Activated T-helper 1 cell treated with anti-CD3 and anti-CD28 coated beads, Interleukin-12 subunit alpha, Interleukin-12 subunit beta, Interleukin-2, Interleukin-4 antibody, amounts not matched to agents 30 ng/mL and 10 ng/mL and 1 ng/mL, durations not matched to agents 14 hours and 24 hours and 36 hours (primary cell): ENCODE measurements at places on chromosomes 4 and X. TPM values are rescaled to one million over a fixed set of nuclear protein-coding genes. Genes with fewer than 3 reads are reported as not detected.
A peak's percentile ranks its signal among the peaks of the same experiment; 100 is the strongest.

GRCh38 chrX:105527759-105528158 is 294.6 kb upstream of the NRK start:
- no peaks in the 10 kb centered on the region for H3K4me1 ChIP-seq
- DNase-seq: no peak
- H3K4me3 ChIP-seq: no peak overlapping the region
- H3K27ac ChIP-seq: no peak overlapping the region

GRCh38 chr4:110198435-110199416 is at the start of gene ELOVL6:
Gene ELOVL6, minus strand, starts transcription at chr4:110198615. Its CDS starts 280 bp downstream, at chr4:110198335.
- H3K27ac ChIP-seq: peak within 1 kb of the TSS; percentile 99
- peaks cover 5% of the 10 kb centered on the region for H3K27me3 ChIP-seq
- peaks cover 7% of the 10 kb centered on the region for H3K36me3 ChIP-seq
- peak within 1 kb of the TSS; percentile 97 for H3K4me3 ChIP-seq
- DNase-seq: peak; percentile 21
- peaks cover 31% of the 10 kb centered on the region for H3K4me1 ChIP-seq

- peaks cover 2% of the 10 kb centered on the region for H3K36me3 ChIP-seq
- DNase-seq: no peak
- H3K27ac ChIP-seq: no peak overlapping the region
- no peaks in the 10 kb centered on the region for H3K4me1 ChIP-seq
- H3K27me3 ChIP-seq: no peaks in the 10 kb centered on the region
- no peak overlapping the region for H3K4me3 ChIP-seq
Measured at GRCh38 chr4:87521319-87521718, 7.9 kb downstream of the SPARCL1 start.

DNA sequence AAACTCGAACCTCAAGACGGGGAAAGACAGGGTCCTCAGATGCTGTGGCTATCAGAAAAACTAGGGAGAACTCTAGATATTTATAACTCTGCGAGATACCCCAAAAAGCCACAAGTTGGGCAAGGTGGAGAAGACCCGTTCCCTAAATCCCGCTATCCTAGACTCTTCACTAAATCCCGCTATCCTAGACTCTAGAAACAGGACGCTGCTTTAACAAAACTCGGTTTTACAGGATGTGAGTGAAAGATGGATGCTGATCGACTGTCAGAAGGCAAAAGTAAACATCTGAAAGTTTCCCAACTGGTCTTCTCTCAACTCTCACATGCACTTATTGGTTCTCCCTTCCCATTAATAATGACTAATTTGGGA is 270 bp downstream of the DNAAF6 start:
- no peak for DNase-seq
- H3K4me1 ChIP-seq: peaks cover 7% of the 10 kb centered on the region

GRCh38 chr4:55255179-55255578 is 90.9 kb upstream of the SRD5A3 start:
- H3K4me1 ChIP-seq: no peaks in the 10 kb centered on the region
- no peak for DNase-seq
- no peak overlapping the region for H3K4me3 ChIP-seq

GRCh38 chr4:51960486-51960885 is 59.7 kb downstream of the LRRC66 start:
- no peak overlapping the region for H3K27ac ChIP-seq
- H3K4me3 ChIP-seq: no peak overlapping the region
- DNase-seq: no peak

- DNase-seq: no peak
- no peaks in the 10 kb centered on the region for H3K27me3 ChIP-seq
- H3K36me3 ChIP-seq: no peaks in the 10 kb centered on the region
- no peak overlapping the region for H3K27ac ChIP-seq
- H3K4me3 ChIP-seq: no peak overlapping the region
- no peaks in the 10 kb centered on the region for H3K4me1 ChIP-seq
Measured at GRCh38 chr4:100605144-100605543, 87.3 kb upstream of the EMCN start.

DNA sequence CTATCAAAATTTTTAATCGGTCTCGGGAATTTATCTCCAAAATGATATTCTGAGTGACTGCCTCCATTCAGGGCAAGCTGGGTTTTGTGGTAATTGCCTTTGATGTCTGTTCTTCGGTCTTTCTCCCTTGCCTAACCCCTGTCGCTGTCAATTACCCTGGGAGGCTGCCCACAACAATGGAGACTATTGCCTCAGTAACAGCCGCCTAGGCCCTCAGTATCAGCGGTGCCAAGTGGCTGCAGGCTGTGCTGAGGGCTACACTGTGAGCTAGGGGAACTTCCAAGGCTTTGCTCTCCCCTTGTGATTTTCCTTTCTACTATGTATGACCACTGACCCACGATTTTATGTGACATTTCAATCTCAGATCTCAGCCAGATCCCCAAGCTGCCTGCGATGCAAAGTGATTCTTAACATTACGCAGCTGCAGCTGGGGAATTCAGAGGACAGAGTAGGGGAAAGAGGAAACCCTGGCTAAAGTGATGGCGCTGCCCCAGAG is 36.3 kb upstream of the REST start:
- DNase-seq: no peak
- no peaks in the 10 kb centered on the region for H3K4me1 ChIP-seq
- H3K36me3 ChIP-seq: no peaks in the 10 kb centered on the region
- H3K27me3 ChIP-seq: peaks cover 6% of the 10 kb centered on the region

DNA sequence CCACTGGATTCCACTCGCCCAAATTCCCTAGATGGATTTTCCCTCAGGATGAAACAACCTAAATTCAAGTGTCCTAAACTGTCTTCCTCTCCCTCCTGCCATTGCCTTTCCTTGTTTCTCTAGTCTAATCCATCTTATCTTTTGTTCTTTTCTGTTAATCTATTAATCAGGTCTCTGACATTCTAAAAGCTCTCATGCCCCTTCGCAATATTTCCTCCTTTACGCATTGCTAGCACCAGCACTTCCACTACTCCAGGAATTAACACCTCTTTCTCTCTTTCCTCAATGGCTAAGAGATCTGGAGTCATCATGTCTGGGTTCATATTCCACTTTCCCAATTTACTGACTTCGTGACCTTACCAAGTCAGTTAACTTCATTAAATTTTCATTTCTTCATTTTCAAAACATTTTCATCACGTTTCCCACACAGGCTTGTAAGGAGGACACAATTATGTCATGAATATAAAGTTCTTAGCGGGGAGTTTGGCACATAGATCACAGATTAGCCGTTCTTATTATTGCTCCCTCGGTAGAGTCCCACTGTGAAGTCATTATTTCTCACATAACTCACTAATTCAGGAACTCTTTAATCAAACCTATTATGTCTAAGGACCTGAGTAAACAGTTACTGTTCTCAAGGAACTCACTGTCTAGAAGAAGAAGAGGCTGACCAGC is 45.3 kb downstream of the FAT4 start:
- H3K27ac ChIP-seq: no peak overlapping the region
- H3K4me3 ChIP-seq: no peak overlapping the region
- H3K36me3 ChIP-seq: no peaks in the 10 kb centered on the region
- H3K27me3 ChIP-seq: no peaks in the 10 kb centered on the region
- H3K4me1 ChIP-seq: no peaks in the 10 kb centered on the region

GRCh38 chr4:105605493-105605892 is 53.1 kb downstream of the ARHGEF38 start:
- no peaks in the 10 kb centered on the region for H3K27me3 ChIP-seq
- no peak overlapping the region for H3K27ac ChIP-seq
- no peak for DNase-seq
- H3K4me1 ChIP-seq: no peaks in the 10 kb centered on the region

DNA sequence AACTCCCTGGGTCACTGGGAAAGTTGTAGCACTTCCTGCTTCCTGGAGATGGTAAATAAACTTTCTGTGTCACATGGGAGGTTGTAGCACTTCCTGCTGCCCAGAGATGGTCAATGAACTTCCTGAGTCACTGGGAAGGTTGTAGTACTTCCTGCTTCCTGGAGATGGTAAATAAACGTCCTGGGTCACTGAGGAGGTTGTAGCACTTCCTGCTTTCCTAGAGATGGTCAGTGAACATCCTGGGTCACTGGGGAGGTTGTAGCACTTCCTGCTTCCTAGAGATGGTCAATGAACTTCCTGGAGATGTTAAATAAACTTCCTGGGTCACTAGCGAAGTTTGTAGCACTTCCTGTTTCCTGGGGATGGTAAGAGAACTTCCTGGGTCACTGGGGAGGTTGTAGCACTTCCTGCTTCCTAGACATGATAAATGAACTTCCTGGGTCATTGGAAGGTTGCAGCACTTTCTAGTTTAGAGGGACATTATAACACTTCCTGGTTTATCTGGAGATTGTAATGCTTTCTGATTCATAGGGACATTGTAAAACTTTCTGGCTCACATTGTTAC is 62.3 kb upstream of the CD99 start:
- peaks cover 76% of the 10 kb centered on the region for H3K36me3 ChIP-seq
- H3K27ac ChIP-seq: peak overlapping the region; percentile 71
- no peaks in the 10 kb centered on the region for H3K27me3 ChIP-seq
- DNase-seq: no peak
- H3K4me1 ChIP-seq: peaks cover 28% of the 10 kb centered on the region
- H3K4me3 ChIP-seq: no peak overlapping the region

DNA sequence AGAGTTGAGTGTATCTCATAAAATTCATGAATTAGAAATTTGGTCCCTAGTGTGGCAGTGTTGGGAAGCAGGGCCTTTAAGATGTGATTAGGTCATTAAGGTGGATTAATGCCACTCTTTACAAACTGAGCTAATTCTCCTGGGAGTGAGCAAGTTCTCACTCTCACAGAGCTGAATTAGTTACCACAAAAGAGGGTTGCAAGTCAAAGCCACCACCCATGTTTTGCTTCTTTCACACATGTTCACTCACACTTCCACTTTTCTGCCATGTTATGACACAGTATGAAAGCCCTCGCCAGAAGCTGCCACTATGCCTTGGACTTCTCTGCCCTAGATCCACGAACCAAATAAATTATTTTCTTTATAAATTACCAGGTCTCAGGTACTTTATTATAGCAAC is 332.1 kb downstream of the ARAP2 start:
- no peak for DNase-seq
- H3K27me3 ChIP-seq: peaks cover 9% of the 10 kb centered on the region
- no peaks in the 10 kb centered on the region for H3K4me1 ChIP-seq
- H3K27ac ChIP-seq: no peak overlapping the region
- no peak overlapping the region for H3K4me3 ChIP-seq
- no peaks in the 10 kb centered on the region for H3K36me3 ChIP-seq

Gene CFP
- 2.3 and 4.9 TPM in 2 replicates for total RNA-seq

Gene TBC1D9
- 0.29 TPM in 1 of 2 replicates, not detected in the other for total RNA-seq

Gene TRIM61
- total RNA-seq: 2.4 and 3.1 TPM in 2 replicates

Gene MMRN1
- not detected in 2 replicates for total RNA-seq

Gene HMGN5
- total RNA-seq: 0.73 and 1.3 TPM in 2 replicates

Gene SPANXA1
- not detected in 2 replicates for total RNA-seq

Gene MCF2
- 0.34 and 0.52 TPM in 2 replicates for total RNA-seq

Gene NEUROG2
- total RNA-seq: 0.18 TPM in 1 of 2 replicates, not detected in the other

Gene TCEAL3
- total RNA-seq: 0.23 and 0.32 TPM in 2 replicates
